Ascending aorta (tissue), 2 donors: ENCODE measurements at places on chromosomes 2 and 18. TPM values are rescaled to one million over a fixed set of nuclear protein-coding genes. Genes with fewer than 3 reads are reported as not detected.

Gene SRD5A2
- total RNA-seq, result not detected

DNA sequence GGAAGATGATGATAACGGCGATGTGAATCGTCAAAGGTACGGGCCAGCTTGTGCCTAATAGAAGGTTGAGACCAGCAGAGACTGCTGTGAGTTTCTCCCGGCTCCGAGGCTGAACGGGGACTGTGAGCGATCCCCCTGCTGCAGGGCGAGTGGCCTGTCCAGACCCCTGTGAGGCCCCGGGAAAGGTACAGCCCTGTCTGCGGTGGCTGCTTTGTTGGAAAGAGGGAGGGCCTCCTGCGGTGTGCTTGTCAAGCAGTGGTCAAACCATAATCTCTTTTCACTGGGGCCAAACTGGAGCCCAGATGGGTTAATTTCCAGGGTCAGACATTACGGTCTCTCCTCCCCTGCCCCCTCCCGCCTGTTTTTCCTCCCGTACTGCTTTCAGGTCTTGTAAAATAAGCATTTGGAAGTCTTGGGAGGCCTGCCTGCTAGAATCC lies 3.0 kb downstream of the FZD7 start:
- H3K36me3 ChIP-seq, result no peaks in the 10 kb centered on the region

Gene GKN2
- total RNA-seq, result 0.75 TPM

DNA sequence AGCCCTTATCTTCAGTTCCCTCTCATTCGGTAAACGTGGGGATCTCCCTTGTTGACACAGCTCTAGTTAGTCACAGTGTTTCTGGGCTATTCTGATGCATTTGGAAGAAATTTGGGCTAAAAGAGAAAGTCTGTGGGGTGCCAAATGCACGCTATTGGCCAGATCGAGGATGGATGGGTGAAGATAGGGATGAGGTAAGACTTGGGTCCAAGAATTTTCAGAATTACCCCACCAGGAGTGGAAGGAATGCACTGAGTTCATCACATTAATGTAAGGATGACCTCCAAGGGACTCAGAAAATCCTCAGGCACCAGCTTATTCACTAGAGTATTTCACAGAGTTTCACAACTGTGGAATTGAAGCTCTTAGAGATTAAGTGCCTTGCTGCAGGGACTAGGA lies 49.3 kb downstream of the NRP2 start:
- no peaks in the 10 kb centered on the region for H3K27me3 ChIP-seq
- H3K4me3 ChIP-seq, result no peak overlapping the region

Gene DBI
- total RNA-seq, result 11.2 TPM

DNA sequence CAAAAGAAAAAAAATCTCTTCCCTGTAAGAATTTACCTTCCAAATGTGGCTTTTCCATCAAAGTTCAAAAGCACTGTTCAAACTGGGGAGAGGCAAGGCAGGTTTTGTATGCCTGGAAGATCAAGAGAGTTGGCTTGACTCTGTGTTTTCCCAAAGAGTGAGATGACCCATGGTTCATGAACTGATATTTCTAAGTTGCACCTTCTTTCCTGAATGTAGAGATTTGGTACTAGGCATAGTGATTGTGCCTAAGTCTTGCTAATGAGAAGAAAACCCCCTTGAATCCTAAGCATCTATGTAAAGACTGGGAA lies 23.4 kb upstream of the LPIN1 start:
- H3K36me3 ChIP-seq, result no peaks in the 10 kb centered on the region
- DNase-seq, result no peak
- no peaks in the 10 kb centered on the region for H3K4me1 ChIP-seq
- no peak overlapping the region for H3K4me3 ChIP-seq

Gene CMPK2
- 9.4 TPM for total RNA-seq

Gene FSHR
- total RNA-seq, result not detected

Gene LYPD6
- 1.8 TPM for total RNA-seq

GRCh38 chr2:222355860-222356259 lies 57.1 kb upstream of the PAX3 start:
- no peaks in the 10 kb centered on the region for H3K36me3 ChIP-seq
- H3K4me1 ChIP-seq, result no peaks in the 10 kb centered on the region
- no peak overlapping the region for H3K4me3 ChIP-seq
- no peaks in the 10 kb centered on the region for H3K27me3 ChIP-seq
- DNase-seq, result no peak

Gene ANKRD53
- 1.4 TPM for total RNA-seq

Gene PPP4R3B
- total RNA-seq, result 18.2 TPM

DNA sequence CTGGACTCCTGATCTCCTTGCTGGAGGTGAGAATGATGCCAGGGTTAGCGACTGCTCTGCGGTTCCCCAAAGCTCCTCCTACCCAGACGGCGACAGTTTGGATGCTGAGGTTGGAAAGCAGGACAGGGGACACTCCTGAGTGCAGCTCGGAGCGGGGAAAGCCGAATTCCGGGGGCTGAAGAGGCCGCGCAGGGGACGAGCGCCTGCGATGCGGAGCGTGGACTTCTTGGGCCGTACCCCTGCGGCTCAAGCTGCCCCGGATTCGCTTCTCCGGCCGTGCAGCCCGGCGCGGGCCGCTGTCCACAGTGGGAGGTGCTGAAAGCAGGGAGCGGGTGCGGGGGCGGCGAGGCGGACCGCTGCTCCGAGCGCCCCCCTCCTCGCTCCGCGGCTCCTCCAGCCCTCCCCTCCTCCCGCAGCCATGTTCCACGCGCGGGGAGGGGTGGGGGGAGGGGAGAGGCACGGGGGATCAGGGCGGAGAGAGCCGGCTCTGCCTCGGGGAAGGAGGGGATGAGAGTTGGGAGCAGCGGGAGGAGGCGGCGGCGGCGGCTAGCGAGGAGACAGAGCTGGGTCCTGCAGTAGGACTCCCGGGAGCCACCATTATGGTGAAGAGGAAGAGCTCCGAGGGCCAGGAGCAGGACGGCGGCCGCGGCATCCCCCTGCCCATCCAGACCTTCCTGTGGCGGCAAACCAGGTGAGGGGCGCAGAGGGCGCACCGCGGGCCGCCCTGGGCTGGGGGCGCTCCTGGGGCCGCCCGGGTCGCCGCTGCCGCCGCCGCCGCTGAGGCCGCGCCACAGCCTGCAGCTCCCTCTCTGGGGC lies at the start of gene UNC80:
TSS of gene UNC80 (plus strand) at position 359 of the 816 bp plus-strand sequence. CDS start at position 600, 241 bp downstream.
- no peak within 1 kb of the TSS for H3K27ac ChIP-seq
- H3K36me3 ChIP-seq, result no peaks in the 10 kb centered on the region
- no peak for DNase-seq
- H3K27me3 ChIP-seq, result no peaks in the 10 kb centered on the region

GRCh38 chr18:78126536-78126935 lies 853.1 kb upstream of the SALL3 start:
- no peak overlapping the region for H3K4me3 ChIP-seq
- H3K36me3 ChIP-seq, result no peaks in the 10 kb centered on the region
- H3K27me3 ChIP-seq, result no peaks in the 10 kb centered on the region
- H3K4me1 ChIP-seq, result no peaks in the 10 kb centered on the region

Gene TCF23
- total RNA-seq, result not detected

DNA sequence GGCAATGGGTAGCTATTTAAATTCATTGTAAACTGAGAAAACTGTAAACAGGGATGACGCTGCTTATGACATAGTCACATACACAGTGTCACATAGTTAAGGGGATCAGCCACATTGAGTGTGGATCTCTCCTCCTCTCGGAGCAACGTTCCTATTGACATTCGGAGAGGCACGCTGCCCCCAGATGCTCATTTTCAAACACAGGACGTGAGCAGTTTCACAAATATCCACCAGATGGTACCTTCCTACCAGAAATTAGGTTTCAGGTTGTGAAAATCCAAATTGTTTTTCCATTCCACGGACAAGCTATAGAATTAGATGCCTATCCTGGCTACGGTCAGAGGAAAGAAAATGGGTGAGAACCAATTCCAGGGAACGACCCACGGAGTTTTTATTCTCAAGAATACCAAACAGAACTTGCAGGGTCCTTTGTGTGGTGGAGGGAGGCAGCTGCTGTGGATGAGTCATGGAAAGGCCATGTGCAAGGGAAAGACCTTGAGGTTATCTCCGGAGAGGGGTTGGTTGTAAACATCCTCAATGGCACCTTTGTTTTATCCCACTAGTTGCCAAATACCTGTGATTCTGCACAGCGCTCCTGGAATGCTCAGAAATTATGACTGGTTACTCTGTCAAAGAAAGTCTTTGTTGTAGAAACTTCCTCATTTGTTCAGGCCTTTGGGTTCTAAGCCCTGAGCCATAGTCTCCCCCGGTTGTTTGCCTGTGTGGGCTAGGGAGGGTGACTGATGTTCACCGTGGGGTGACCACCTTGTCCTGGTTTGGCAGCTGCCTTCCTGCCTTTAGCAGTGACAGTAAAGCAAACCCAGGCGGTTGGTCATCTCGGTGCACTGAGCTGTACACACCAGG lies 88.0 kb downstream of the ACTR3 start:
- DNase-seq, result no peak
- H3K4me1 ChIP-seq, result no peaks in the 10 kb centered on the region
- no peaks in the 10 kb centered on the region for H3K27me3 ChIP-seq
- peaks cover 5% of the 10 kb centered on the region for H3K36me3 ChIP-seq
- no peak overlapping the region for H3K27ac ChIP-seq

DNA sequence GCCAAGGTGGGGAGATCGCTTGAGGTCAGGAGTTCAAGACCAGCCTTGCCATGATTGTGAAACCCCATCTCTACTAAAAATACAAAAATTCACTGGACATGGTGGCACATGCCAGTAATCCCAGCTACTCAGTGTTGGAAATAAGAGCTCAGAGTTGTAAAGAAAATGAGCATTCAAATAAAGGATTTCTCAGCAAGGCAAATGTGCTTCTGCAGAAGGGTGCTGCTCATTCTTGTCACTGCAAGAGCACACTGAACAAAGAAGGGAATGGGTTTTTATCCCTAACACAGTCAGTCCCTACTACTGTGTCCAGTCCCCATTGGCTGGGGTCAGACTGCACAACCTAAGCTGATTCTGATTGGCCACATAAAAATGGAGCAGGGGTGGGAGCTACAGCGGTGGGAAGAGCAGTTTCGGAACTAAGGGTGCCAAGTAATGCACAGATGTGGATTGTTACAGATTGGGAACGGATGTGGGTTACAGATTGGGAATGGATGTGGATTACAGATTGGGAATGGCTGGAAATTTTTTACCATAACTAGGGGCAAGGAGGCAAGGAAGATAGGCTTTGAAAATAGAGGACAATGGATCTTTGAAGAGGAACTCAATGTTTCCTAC lies 31.1 kb upstream of the TRAPPC8 start:
- no peak for DNase-seq
- H3K4me3 ChIP-seq, result no peak overlapping the region
- no peak overlapping the region for H3K27ac ChIP-seq
- no peaks in the 10 kb centered on the region for H3K27me3 ChIP-seq
- H3K36me3 ChIP-seq, result no peaks in the 10 kb centered on the region

- H3K4me3 ChIP-seq, result no peak overlapping the region
- H3K27ac ChIP-seq, result no peak overlapping the region
- no peaks in the 10 kb centered on the region for H3K4me1 ChIP-seq
- H3K27me3 ChIP-seq, result no peaks in the 10 kb centered on the region
- H3K36me3 ChIP-seq, result no peaks in the 10 kb centered on the region
These were observed 123.1 kb upstream of the ARL4C start for GRCh38 chr2:234620018-234620417.

DNA sequence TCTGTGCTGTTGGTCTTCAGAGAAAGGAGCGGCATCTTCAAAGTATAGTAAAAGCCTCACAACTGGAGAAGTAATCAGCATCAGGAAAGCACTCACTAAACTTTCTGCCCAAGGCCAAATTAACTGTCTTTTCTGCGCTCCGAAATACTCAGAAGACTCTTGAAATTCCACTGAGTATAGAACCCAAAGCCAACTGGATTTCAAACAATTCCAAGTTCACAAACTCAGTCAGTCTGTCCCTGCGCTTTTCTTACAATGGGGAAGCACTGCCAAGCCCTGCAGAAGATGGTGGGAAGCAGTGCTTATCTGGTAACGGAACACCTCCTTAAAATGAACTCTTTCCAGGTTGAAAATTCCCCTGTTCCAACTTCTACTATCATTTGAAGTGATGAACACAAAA lies 193.5 kb downstream of the NCKAP5 start:
- H3K4me1 ChIP-seq, result no peaks in the 10 kb centered on the region
- H3K27ac ChIP-seq, result no peak overlapping the region
- H3K36me3 ChIP-seq, result no peaks in the 10 kb centered on the region
- no peak for DNase-seq
- H3K27me3 ChIP-seq, result no peaks in the 10 kb centered on the region

Gene ACMSD
- total RNA-seq, result not detected

GRCh38 chr2:45675263-45675812 lies 23.9 kb downstream of the PRKCE start:
- no peak overlapping the region for H3K4me3 ChIP-seq
- no peaks in the 10 kb centered on the region for H3K36me3 ChIP-seq
- H3K27ac ChIP-seq, result no peak overlapping the region

DNA sequence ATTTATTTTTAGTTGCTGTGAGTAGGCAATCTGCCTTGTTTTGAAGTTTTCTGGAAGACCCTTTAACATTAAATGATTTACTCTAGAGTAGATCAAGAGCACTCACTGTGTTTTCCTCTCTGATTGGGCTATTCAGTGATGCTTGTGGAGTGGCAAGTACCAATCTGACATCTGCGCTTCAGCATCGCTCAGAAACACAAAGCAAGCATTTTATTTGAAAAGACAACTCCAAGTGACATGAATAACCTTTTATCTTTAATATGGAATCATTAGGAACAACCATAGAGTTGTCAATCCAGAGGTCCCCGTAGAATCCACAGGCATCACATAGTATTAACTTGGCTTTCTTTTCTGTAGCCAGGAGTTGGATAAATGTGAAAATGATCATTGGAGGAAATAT lies 114.7 kb downstream of the CPS1 start:
- no peak overlapping the region for H3K4me3 ChIP-seq
- no peaks in the 10 kb centered on the region for H3K36me3 ChIP-seq
- DNase-seq, result no peak
- no peaks in the 10 kb centered on the region for H3K27me3 ChIP-seq

DNA sequence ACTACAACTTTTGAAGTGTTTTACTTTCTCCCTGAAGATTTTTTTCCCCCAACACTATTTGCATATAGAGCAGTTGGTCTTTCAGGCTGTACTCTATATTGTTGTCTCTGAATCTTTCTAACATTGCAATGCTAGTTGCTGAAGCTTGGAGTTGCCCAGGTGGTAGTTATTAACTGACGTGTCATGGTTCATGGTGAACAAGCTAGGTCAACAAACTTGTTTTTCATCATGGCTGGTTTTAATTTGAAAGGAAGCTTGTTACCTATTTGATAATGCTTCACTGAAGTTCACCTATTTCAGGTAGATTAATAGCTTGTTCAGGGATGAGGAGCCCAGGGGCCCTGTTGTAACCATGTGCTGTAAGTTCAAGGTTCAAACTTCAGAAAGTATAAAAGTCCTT lies 158.8 kb upstream of the ZEB2 start:
- no peak for DNase-seq
- no peaks in the 10 kb centered on the region for H3K36me3 ChIP-seq
- no peak overlapping the region for H3K4me3 ChIP-seq
- H3K27ac ChIP-seq, result no peak overlapping the region

DNA sequence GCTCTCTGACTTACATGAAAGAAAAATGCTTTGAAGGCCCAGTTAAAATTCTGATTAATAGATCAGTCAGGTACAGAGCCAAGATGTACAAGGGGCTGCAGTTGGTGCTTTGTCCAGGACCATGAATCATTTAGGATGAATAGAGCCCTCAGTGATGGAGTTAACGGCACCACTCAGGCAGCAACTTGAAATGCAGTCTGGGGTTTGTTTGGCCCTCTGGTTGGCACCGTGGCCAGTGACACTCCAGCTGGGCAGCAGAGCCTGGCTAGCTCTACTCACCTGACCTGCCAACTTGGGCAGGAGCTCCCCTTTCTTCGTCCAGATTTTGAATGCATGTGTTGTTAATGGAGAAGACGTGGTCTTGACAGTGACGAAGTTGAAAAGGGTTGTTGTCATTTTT lies 493.0 kb upstream of the ACVR2A start:
- DNase-seq, result no peak
- H3K27me3 ChIP-seq, result no peaks in the 10 kb centered on the region
- H3K4me1 ChIP-seq, result no peaks in the 10 kb centered on the region
- no peak overlapping the region for H3K4me3 ChIP-seq
- H3K36me3 ChIP-seq, result no peaks in the 10 kb centered on the region
- H3K27ac ChIP-seq, result no peak overlapping the region

Gene WDFY1
- total RNA-seq, result 26.2 TPM
